ENCODE measurements at places on chromosomes 7 and 10.

DNA sequence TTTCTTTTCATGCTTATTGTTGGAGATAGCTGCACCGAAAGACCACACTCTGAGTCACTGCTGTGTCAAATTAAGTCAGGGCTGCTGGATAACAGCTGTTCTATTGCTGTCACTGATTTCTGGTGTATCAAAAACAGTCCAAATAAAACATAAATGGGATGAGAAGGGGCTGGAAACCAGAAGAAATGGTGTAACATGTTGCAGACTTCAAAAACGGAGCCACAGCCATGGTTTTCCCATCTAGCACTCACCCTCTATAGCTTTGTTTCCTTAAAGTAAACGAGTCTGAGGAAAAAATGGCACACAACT is 103.3 kb upstream of the DIP2C start:
- no peak for DNase-seq

GRCh38 chr10:52678611-52679010 is 94.0 kb downstream of the MBL2 start:
- no peak for DNase-seq

DNA sequence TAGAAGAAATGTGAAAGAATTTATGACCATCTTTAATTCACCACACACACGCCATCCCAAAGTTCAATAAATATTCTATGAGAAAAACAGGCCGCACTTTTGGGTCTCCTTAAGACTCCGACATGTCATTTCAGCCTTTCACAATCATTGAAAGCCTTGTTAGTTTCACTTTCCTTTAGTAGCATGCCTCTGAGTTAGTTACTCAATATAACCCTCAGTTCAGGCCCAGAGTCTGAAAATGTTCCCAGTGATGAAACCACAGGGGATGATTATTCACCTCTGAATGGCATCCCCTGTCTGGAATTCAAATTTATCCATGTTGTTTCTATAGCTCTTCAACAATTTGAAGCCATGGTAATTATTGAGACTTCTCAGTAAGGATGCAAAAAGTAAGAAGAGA is 278.1 kb upstream of the NRP1 start:
- no peak for DNase-seq

DNA sequence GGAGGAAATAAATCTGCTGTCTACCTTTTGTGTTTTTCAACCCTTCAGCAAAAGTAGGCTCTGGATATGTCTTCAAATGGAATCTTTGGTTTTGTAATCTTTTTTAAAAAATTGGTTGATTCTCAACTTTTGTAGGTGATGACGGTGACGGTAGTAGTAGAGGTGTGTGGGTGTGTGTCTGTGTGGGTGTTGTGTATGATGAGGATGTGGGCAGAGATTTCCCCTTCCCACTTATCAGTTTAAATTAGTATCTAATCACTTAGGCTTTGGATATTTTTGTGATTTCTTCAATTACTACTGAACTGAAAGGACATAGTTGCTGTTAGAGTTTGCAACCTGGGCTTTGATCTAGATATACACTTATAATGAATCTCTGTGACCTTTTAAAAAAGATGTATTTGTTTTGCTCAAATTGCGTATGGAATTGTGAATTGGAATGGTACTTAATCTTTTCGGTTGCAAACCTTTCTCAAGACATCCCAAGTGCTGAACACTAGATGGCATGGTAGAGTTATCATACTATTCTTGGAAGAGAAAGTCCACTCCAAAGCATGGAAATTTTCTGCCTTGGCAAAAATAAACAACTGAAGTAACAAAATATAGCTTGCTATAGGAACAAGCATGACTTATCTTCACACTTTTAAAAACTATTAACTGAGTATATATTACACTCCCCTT is 51.9 kb upstream of the A1CF start:
- no peak for DNase-seq

- DNase-seq = no peak
Observed at GRCh38 chr10:113239566-113240350, 289.7 kb downstream of the TCF7L2 start.

GRCh38 chr7:83427884-83428283 is 221.1 kb downstream of the SEMA3E start:
- DNase-seq = no peak

GRCh38 chr7:72015136-72015535 is 397.0 kb downstream of the CALN1 start:
- no peak for DNase-seq

Measured in stimulated activated CD8-positive, alpha-beta memory T cell treated with anti-CD3 and anti-CD28 coated beads, Interleukin-7, amount 100 ng/mL, for 1 hour (primary cell).